ENCODE measurements at places on chromosomes 4 and X. TPM values are rescaled to one million over a fixed set of nuclear protein-coding genes. Genes with fewer than 3 reads are reported as not detected.

DNA sequence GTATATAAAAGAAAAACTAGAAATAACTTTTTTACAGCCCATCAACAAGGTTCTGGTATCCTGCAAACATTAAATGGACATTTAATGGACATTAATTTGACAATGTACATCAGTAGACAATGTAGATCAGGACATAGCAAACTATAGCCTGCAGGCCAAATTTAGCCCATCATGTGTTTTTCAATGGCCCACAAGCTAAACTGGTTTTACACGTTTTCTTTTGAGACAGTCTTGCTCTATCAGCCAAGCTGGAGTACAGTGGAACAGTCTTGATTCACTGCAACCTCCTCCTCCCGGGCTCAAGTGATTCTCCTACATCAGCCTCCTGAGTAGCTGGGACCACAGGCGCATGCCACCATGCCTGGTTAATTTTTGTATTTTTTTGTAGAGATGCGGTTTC, 7.2 kb downstream of the ZNF630 start:
- DNase-seq = no peak

DNA sequence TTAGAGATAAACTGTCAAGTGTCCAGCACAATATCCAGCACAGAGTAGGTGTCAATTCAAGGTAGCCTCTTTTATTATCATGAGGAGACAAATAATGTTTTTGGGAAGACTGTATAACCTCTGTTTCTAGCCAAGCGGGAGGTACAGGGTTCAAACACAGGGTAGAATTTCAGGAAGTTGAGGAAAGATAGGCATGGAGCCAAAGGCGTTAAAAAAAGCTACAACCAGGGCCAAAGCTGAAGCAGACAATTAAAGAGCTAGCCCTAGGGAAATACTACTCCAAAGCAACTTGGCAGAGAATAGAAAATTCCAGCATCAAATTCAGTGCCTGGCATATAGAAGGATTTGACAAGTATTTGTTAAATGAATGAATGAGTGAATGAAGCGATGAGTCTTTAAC, 40.0 kb upstream of the CASK start:
- DNase-seq = no peak

DNA sequence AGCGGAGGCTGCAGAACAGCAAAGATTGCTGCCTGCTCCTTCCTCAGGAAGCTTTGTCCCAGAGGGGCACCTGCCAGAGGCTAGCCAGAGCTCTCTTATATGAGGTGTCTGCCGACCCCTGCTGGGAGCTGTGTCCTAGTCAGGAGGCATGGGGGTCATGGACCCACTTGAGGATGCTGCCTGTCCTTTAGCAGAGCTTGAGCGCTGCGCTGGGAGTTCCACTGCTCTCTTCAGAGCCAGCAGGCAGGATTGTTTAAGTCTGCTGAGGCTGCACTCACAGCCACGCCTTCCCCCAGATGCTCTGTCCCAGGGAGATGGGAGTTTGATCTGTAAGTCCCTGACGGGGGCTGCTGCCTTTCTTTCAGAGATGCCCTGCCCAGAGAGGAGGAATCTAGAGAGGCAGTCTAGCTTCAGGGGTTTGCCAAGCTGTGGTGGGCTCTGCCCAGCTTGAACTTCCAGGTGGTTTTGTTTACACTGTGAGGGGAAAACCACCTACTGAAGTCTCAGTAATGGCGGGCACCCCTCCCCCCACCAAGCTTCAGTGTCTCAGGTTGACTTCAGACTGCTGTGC, 10.9 kb downstream of the DCK start:
- DNase-seq = peak; percentile 78

GRCh38 chrX:132292793-132293192, 73.5 kb upstream of the RAP2C start:
- DNase-seq = peak; percentile 26

- DNase-seq = no peak
Observed at GRCh38 chrX:153065389-153065788, 6.9 kb upstream of the PNMA6A start.

GRCh38 chrX:11759172-11759460, 1.1 kb downstream of the MSL3 start:
- no peak for DNase-seq

- no peak for DNase-seq
Observed at GRCh38 chrX:107736781-107737531, 38.6 kb downstream of the TSC22D3 start.

Gene FRAS1
- 1.6 TPM for total RNA-seq

Gene KLB
- 0.05 TPM for total RNA-seq

Gene MAP9
- total RNA-seq = 3.1 TPM

Gene CLNK
- 1.9 TPM for total RNA-seq

Gene NEUROG2
- total RNA-seq = not detected

Gene RIPPLY1
- not detected for total RNA-seq

Gene NAA11
- total RNA-seq = not detected

Gene PFKFB1
- total RNA-seq = 0.19 TPM

Gene PPEF1
- 0.28 TPM for total RNA-seq

Gene XK
- 0.66 TPM for total RNA-seq
